ENCODE measurements at places on chromosomes 4 and X.

DNA sequence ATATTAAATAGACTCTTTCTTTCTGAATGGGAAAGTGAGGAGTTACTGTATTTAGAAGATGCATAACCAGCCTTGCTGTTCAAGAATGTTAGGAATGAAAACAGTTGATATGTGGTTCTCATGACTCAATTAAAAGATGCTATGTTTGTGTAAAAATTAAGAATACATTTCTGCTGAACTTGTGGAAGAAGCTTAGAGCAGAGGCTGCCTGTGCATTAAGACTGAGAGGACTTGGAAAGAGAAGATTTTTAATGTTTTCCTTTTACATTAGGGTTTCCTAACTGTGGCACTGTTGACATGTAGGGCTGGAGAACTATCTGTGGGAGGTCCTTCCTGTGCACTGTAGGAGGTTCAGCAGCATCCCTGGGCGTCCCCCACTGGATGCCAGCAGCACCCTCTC, 137.7 kb downstream of the GPR143 start:
- no peak for DNase-seq

DNA sequence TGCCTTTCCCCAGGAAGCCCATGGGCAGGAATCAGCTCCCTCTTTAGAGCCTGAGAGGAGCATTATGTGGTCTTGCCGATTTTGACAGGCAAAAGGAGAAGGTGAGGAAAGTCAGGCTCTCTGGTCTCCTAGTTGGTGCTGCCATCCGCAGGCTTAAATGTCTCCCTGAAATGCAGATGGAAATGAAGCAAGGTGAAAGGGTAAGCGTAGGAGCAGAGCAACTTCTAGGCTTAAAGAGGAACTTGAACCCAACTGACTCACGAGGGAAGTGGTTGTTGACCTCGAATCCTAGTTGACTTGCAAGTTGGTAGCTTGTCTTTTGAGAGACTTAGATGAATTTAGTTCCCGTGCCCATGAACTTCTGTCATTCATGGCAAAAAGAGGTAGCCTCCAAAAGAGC, 205.9 kb downstream of the PTTG2 start:
- no peak for DNase-seq

GRCh38 chrX:13235930-13236329, 83.9 kb downstream of the ATXN3L start:
- DNase-seq = no peak

- no peak for DNase-seq
These were observed 597.6 kb upstream of the MAGEB2 start for GRCh38 chrX:29617725-29618124.

GRCh38 chr4:77201857-77202256, 44.9 kb downstream of the CCNG2 start:
- no peak for DNase-seq

DNA sequence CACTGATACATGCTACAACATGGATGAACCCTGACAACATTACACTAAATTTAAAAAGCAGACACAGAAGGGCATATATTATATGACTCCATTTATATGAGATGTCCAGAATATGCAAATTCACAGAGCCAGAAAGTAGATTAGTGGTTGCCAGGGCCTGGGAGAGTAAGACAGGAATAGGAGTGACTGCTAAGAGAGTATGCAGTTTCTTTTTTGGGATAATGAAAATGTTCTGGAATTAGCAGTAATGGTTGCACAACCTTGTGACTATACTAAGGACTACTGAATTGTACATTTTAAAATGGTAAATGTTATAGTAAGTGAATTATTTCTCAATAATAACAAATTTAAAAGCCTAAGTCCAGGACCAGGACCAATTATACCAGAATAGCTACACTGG, 29.5 kb upstream of the NUP54 start:
- DNase-seq = no peak

DNA sequence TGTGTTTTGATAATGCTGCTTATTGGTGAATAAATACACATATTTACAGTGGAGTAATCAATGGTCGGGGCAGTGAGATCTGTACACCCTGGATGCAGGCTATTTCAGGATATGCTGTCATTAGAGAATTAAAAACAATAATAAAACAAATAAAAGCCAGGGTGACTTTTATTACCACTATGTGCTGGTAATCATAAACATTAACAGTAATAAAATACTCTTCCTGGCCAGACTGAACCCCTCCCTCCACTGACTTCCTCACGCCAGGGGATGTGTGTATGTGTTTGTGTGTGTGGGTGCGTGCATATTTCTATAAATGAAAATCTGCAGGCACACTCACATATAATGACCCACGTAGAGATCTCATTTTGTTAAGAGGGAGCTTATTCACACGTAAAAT, 98.0 kb upstream of the MAP9 start:
- DNase-seq = no peak

DNA sequence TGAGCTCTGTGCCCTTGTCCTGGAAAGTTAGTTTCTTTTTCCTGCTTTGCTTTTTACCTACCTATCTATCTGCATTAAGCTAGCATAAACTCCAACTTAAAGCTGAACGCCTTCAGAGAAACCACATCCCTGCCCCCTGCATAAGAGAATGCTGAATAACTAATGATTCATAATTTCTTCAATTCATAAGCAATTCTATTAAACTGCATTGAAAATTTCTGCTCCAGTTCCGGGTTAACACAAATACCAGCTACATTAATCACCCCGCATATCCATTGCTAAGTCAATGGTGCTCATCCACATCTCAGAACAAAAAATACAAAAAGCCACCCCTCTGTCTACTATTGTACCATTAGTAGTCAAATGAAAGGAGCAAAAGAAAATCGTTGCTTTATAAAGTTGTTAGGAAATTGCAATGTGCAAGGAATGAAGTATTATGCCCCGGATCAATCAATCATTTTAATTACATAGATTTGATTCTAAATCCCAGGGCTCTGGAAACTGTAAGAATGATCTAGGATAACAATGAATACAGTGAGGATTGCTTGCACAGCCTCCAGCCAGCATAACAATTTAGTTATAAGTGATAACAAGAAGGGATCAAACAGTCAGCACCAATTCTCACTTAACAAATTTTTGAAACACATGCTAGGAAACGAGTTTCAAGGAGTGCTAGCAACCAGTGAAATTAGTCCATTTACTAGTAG, 106.8 kb downstream of the ELOVL6 start:
- no peak for DNase-seq

- no peak for DNase-seq
These were observed 16.6 kb downstream of the ARHGAP24 start for GRCh38 chr4:85491527-85491926.

DNA sequence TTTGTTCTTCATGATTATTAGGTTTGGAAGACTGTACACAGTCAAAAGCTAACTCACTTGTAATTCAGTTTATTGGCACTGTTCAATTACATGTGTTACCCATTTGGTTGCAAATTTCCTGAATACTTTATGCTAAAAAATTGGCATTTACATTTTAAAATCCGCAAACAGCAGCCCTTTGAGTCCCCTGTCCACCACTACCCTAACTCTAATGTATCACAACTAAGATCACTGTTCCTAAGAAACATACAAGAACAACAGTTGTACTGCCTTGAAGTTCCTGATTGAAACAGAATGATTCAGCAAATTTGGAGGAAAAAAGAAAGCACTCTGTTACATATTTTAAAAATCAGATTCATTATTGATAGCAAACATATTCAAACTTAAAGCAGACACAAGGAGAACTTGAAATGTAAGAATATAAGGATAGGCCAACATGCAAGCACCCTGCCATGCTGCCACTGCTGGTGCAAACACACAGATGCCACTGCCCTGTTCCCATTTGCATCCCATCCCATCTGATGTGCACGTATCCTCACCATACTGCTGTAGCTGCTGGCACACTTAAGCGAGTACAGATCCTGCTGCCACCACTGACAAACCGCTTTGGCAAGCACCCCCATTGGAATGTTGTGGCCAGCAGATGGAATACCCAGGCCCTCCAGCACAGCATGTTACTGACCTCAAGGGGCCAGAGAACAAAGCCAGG, 343.4 kb downstream of the PPP1R2C start:
- no peak for DNase-seq

- no peak for DNase-seq
These were observed 44.0 kb upstream of the IGFBP7 start for GRCh38 chr4:57154191-57154590.

DNA sequence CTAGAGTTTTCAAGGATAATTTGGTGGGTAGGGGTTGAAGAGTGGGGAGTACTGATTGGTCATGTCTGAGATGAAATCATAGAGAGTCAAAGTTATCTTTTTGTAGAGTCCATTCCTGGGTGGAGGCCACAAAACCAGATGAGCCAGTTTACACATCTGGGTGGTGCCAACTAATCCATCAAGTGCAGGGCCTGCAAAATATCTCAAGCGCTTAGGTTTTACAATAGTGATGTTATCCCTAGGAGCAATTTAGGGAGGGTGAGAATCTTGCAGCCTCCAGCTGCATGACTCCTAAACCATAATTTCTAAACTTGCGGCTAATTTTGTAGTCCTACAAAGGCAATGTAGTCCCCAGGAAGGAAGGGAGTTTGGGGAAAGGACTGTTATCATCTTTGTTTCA, 988.3 kb upstream of the LCORL start:
- no peak for DNase-seq

- no peak for DNase-seq
These were observed 272.5 kb downstream of the EVC2 start for GRCh38 chr4:5435823-5436222.

DNA sequence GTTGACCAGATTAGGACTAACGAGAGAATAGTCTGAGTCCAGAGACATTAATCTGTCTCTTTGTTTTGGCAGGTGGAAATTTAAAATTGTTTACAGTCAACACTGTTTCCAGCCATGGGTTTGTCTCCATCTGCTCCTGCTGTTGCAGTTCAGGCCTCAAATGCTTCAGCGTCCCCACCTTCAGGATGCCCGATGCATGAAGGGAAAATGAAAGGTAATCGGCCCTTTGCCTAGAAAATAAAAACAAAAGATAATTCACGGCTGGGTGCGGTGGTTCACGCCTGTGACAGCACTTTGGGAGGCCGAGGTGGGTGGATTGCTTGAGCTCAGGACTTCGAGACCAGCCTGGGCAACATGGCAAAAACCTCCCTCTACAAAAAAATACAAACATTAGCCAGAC, 815 bp downstream of the HCCS start:
- no peak for DNase-seq

GRCh38 chrX:120016068-120016441, 61.4 kb downstream of the RHOXF2B start:
- no peak for DNase-seq

DNA sequence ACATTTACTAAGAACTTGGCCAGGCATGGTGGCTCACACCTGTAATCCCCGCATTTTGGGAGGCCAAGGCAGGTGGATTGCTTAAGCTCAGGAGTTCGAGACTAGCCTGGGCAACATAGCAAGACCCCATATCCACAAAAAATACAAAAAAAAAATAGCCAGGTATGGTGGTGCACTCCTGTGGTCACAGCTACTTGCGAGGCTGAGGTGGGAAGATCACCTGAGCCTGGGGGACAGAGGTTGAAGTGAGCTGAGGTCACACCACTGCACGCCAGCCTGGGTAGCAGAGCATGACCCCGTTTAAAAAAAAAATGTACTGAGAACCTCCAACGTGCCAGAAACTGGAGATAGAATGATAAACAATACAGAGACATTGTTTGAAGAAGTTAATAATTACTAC, 8.0 kb downstream of the OPRPN start:
- no peak for DNase-seq

DNA sequence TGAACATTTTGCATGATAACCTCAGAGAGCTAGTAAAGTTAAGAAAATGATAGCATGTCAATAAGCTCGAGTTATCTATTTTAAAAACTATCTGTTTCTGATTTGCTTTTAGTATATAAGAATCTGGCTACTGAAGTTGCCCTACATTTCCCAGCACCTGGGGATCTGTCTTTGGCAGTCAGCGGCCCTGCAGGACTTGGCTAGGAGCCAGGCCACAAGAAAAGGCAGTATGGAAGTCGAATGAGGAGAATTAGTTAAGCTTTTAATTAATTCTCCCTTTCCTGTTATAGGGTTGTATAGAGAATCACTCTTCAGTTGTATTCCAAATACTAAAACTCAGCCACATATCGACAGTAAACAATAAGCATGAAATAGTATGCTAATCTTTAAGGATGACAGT, 22.7 kb downstream of the POU4F2 start:
- DNase-seq = no peak

- DNase-seq = no peak
These were observed 307.0 kb downstream of the ADGRL3 start for GRCh38 chr4:61507091-61507490.

- DNase-seq = no peak
These were observed 18.7 kb upstream of the DDIT4L start for GRCh38 chr4:100208964-100209363.

GRCh38 chrX:103733017-103733416, 22.3 kb downstream of the TMEM31 start:
- DNase-seq = no peak

DNA sequence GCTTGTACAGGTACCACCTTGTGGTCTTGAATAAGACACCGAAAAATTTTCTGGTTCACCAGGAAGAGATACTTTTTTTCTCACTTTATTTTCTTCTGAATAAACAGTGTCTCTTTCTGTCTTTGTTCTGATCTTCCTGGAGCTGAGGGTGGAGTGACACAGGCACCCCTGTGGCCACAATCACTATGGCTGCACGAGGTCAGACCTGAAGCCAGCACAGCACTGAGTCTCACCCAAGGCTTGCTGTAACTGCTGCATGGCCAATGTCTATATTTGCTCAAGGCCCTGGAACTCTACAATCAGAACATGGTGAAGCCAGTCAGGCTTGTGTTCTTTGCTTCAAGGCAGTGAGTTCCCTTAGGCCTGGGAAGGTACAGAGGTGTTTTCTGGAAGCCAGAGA, 87.2 kb downstream of the GPR174 start:
- DNase-seq = no peak

- DNase-seq = no peak
These were observed 47.3 kb upstream of the STK26 start for GRCh38 chrX:131975851-131976250.

- no peak for DNase-seq
These were observed 19.1 kb upstream of the ZXDA start for GRCh38 chrX:57929373-57929772.

DNA sequence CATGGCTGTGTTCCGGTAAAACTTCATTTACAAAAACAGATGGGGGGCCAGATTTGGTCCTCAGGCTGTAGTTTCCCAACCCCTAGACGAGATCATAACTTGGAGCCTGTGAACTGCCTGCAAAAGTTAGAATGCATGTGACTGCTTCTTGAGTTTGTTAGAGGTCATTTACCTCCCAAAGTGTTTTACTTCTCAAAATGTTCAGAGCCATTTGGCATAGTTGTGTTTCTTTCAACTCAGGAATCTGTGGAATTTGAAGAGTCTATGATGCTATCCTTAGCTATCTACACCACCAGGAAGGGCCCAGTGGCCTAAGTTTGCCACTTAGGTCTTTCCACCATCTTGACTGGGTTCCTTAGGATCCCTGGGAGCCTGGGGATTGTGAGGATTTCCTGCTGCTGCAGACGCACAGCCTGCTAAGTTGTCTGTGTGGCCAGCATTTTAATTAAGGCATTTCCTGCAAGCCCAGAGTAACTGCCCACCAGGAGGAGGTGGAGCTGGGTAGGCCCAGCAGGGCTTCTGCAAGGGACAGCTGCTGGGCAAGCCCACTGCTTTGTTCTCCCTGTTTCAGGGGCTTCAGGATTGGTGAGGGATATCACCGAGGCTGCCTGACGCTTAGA, 53.1 kb downstream of the CCNI start:
- no peak for DNase-seq
